ENCODE measurements at places on chromosomes 3 and 15.

GRCh38 chr15:50016951-50017350 is 102.1 kb downstream of the ATP8B4 start:
- DNase-seq, result no peak

- no peak for DNase-seq
Observed at GRCh38 chr3:41863024-41863423, 98.9 kb downstream of the ULK4 start.

DNA sequence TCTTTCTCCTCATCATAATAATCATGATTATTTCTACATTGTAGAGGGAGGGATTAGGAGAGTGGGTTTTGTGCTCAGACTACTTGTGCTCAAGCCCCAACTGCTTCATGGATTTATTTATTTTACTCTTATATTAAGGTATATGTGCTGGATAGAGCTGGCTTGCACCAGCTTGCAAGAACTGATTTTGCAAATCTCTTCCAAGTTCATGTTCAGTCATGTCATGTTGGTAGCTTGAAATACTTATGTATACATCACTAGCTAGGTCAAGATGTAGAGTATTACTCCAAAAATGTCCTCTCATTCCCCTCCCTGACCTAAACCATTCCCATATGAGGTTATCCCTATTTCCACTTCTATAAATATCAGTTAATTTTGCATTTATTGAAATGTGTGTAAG is 293.9 kb upstream of the RBMS3 start:
- no peak for DNase-seq

DNA sequence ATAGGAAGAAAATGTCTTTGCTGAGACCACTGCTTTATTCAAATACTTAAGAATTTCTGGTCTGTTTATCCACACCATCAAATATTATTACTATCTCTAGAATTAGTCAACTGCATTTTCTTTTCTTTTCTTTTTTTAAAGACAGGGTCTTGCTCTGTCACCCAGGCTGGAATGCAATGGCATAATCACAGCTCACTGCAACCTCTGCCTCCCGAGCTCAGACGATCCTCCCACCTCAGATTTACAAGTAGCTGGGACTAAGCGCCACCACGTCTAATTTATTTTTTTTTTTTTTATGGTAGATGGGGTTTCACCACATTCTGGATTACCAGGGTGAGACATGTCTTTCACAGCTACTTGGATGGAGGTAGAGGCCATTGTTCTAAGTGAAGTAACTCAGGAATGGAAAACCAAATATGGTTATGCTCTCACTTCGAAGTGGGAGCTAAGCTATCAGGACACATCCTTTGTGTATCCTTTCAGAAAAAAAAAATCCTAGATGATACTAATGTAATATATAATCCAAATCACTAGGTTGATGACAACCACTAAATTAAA is 52.8 kb downstream of the STAG1 start:
- DNase-seq, result no peak

DNA sequence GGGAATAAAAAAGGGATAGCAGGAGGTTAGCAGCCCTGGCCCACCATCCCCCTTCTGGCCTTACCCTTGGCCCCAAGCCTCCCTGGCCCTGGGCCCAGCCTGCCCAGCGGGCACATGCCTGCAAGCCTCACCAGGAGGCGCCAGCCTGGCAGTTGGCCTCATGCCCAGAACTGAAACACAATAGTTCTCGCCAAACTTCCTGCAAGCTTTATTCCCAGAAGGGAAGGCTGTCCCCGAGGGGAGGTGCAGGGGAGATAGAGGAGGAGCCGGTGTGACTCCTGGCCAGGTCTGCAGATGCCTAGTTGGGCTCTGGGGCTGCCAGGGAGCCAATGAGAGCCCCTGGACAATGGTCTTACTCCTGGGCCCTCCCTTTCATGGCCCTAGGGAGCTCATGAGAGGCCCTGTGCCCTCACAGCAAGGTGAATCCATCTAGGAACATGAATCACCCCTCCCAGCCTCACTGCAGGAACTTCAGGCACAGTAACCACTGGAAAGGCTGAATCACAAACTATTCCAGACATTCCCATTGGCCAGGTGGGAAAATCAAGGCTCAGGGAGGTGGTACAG is 4.0 kb downstream of the CCDC33 start:
- no peak for DNase-seq

Measured in cortex of kidney (tissue), 1 donor.